Stimulated activated CD4-positive, alpha-beta T cell treated with anti-CD3 and anti-CD28 coated beads, Interleukin-4, amount 100 ng/mL, for 24 hours (primary cell): ENCODE measurements at places on chromosomes 1 and 21.

- DNase-seq = no peak
Measured at GRCh38 chr1:241253471-241253870, 103.5 kb downstream of the RGS7 start.

DNA sequence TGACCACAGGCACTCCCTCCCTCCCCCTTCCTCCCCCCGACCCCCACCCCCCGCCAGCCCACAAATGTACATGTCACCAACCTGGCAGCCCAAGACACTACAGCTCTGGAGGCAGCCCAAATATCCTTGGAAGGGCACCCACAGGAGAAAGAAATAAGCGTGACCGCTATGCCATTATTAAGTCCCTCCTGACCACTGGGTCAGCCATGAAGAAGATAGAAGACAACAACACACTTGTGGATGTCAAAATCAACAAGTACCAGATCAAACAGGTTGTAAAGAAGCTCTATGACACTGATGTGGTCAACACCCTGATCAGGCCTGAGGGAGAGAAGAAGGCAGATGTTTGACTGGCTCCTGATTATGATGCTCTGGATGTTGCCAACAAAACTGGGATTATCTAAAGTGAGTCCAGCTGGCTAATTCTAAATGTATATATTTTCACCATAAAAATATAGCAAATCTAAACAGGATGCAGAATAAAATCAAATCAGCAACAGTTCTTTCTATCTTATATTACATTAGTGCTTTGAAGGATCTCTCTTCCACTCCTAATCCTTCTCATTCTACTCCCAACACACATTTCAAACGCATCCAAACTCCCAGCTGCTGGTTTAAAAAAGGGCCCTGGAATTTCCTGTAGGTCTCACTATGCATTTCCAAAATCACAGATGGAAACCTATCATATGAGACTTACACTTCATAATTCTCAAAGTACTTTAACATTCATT, 77.4 kb upstream of the SLFNL1 start:
- no peak for DNase-seq

DNA sequence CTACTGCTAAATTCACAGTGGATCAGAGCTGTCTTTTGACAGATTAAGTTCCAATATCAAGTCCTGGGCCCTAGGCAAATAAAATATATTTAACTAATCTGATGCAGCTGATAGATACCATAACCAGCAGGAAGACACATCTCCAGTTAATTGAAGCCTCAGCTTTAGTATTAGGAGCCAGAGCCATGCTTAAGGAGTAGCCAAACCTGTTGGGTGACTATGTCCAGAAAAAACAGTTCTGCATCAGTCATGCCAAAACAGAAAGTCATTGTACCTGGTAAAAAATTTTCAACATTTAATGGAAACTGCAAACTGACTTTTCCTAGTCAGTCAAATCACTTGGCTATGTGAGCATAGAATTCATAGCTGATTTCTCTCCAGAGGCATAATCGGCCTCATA, 200.5 kb upstream of the RUNX1 start:
- no peak for DNase-seq

- DNase-seq = no peak
Measured at GRCh38 chr1:35432231-35432630, 125.0 kb downstream of the KIAA0319L start.

- no peak for DNase-seq
Measured at GRCh38 chr1:47592296-47593012, 154.6 kb downstream of the FOXD2 start.

GRCh38 chr1:5459839-5460610, 532.2 kb downstream of the NPHP4 start:
- DNase-seq = no peak

GRCh38 chr1:113998361-113998760, 19.1 kb downstream of the OLFML3 start:
- DNase-seq = no peak

DNA sequence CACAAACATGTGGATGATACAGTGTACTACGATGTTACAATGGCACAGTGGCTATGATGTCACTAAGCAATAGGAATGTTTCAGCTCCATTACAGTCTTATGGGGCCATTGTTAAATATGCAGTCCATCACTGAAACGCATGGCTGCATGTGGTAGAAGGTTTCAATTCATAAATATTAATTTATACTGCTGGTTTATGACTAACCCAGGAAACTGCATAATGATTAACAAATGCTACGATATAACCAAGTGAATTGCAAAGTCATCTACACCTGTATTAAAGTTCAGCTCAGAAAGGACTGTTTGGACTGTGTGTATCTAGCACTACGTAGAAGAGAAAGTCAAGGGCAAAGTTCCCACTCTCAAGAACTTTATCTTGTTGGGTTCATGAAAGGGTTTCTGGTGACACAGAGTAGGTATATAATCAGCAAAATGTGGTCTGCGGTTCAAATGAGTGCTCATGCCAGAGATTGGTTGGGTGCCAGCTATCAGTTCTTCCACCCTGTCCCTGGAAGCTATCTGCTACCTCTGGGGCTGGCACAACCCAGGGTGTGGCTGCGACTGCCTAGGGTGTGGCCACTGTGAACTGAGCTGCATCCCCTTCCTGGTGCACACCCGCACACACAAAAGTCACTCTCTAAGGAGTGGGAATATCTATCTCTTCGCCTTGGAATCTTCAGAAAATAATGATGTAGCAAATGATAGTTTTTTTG, 14.8 kb downstream of the MGST3 start:
- peak; percentile 12 for DNase-seq

DNA sequence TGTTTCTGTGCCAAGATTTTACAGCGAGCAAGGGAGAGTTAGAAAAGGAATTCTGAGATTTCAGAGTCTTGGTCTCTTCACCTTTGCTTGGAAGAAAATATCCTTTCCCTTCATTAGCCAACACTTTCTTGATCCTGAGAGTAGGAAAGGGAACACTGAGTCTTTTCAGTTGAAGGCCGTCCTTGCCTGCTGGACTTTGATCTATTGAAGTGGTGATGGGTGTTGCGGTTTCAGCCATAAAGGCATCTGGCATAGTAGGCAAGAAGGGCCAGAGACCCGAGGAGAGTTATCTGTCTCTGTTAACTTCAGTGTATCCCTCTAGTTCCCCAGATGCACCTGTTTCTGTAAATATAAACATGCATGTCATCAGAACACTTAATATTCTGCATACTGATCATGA, 9.7 kb downstream of the SELE start:
- no peak for DNase-seq

DNA sequence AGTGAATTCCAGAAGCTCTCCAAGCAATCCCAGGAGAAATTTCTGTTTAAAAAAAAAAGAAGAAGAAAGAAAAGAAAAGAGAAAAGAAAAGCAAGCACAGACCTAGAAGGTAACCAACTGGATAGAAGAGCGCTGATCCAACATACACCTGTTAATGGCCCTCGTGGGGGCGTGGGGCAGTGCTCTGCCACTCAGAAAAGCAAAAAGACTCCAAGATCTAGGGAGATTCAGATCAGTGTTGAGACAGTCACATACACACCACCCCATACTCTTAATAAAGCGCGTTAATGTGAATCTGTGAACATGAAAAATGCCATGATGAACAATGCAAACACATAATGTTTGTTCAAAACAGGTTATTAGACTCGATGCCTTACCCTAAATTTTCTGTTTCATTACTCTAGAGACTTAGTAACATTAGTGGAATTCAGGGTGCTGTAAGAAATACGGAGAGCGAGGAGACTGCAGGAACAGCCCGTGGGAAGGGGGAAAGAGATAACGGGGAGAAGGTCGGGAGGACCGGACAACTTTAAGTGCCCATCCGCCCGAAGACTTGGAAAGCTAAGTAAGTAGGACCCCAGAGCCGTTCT, 406 bp downstream of the NME7 start:
- no peak for DNase-seq

- no peak for DNase-seq
Measured at GRCh38 chr1:2969845-2970291, 51.4 kb upstream of the ACTRT2 start.

GRCh38 chr1:1540090-1540817, at the start of gene TMEM240:
Gene TMEM240, minus strand, starts transcription at chr1:1540624. Its CDS starts 278 bp downstream, at chr1:1540346.
- peak; percentile 57 for DNase-seq
